ENCODE measurements at places on chromosomes 2 and 18.

DNA sequence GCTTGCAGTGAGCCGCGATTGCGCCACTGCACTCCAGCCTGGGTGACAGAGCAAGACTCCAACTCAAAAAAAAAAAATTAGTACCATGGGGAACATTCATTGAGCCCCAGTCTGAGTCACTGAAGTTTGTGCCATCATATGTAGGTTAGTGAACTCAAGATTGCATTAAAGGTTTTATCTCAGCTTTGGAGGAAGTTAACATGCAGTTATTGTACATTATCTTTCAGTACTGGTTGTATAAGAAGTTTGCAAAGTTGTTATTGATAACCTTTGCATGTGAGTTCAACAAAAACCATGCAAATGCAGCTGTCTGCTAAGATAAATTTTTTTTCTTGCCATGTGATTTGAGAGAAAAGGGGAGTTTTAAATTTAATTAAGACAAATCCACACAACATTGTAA, 95.7 kb downstream of the MEIS1 start:
- DNase-seq, result no peak

DNA sequence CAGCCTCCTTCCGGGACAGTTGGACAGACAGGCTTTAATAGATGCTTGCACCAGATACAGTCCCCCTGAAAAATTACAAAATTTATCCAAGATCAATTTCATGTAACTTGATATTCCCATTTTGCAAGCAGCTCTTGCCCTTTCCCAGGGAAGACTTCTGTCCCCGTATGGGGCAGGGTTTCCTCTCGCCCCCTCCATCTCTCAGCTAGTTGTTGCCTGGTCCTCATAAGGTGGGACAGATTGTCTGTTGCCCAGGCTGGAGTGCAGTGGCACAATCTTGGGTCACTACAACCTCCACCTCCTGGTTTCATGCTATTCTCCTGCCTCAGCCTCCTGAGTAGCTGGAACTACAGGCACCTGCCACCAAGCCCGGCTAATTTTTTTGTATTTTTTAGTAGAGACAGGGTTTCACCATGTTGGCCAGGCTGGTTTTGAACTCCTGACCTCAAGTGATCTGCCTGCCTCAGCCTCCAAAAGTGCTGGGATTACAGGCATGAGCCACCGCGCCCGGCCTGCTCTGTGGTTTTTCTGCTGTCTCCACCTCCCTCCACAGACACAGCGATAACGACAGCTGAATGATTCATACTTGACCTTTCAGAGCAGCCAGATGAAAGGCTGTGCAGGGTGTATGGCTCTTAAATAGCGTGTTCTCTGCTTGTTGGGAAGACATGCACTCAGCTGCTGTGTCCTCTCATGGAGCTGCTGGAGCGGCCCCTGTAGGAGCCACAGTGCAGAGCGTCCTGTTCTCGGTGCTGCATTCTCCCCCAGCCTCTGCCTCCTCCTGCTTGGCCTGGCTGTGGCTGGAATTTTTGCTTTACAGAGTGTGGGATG, 61.4 kb downstream of the TTC39C start:
- peak; percentile 94 for DNase-seq

- DNase-seq, result no peak
Measured at GRCh38 chr2:76672798-76673197, 849.4 kb downstream of the LRRTM4 start.

- DNase-seq, result no peak
Measured at GRCh38 chr2:218328294-218328693, 28.4 kb upstream of the CATIP start.

GRCh38 chr2:220373878-220374277, 746.4 kb downstream of the SLC4A3 start:
- no peak for DNase-seq

Data from posterior vena cava (tissue), 2 donors.